GM12891 (cell line): ENCODE measurements at places on chromosomes 6 and 20.

GRCh38 chr6:81819767-81820166, 67.3 kb upstream of the TENT5A start:
- no peak for DNase-seq

- DNase-seq: no peak
These were observed 29.0 kb downstream of the CDK19 start for GRCh38 chr6:110786271-110786670.

DNA sequence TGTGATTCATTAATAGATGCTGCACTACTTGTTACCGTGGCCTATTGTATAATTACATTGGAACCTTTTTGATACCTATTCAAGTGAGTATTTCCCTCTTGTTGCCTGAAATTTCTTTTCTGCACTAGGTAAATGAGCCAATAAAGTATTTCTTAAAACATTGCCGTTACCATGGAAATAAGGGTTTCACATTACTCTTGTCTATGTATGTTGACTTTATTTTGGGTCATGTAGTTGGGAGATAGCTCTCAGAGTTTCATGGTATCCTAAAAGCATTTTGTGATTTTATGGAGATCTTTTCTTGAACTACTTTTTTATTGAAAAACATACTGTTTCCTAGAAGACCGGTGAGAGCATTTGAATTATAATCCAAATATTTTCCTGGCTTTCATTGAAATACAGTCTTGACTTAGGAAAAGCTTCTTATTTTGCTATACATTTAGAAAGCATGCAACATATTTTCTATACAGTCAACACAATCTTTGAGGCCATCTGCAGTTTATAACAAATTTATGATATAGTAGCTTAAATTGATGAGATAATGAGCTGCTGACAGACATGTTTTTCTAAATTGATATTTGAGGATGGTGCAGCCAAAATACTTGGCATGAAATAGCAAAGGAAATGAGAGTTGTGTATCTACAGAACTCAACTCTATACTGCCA, 650.4 kb downstream of the RFPL4B start:
- no peak for DNase-seq

- DNase-seq: no peak
These were observed 11.1 kb downstream of the ADTRP start for GRCh38 chr6:11767458-11767857.

DNA sequence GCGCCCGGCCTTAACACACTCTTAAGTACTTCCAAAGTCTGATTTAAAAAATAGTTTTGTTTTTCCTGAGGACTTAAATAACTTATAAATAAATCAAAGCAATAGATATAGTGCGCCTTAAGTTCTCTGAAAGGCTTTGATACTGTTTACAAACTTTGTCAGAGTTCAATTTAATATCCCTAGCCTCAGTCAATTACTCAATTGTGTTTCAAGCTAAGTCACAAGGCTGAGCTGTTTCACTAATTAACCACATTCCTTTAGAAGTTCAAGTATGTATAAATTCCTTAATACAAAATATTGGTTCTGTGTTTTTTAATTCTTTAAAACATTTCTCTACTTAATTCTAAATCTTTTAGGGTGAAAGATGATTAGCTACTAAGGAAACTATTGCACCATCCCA, 178.4 kb upstream of the AGPAT4 start:
- DNase-seq: no peak

- no peak for DNase-seq
These were observed 18.0 kb upstream of the GSTA3 start for GRCh38 chr6:52927451-52927850.

GRCh38 chr6:108622641-108623298, 62.1 kb downstream of the FOXO3 start:
- no peak for DNase-seq

GRCh38 chr6:130222775-130223174, at the start of gene SAMD3:
SAMD3 (minus strand) TSS chr6:130222951; CDS start chr6:130215273, 7,678 bp downstream.
- DNase-seq: no peak

GRCh38 chr20:12210591-12210990, 292.9 kb downstream of the BTBD3 start:
- DNase-seq: no peak

DNA sequence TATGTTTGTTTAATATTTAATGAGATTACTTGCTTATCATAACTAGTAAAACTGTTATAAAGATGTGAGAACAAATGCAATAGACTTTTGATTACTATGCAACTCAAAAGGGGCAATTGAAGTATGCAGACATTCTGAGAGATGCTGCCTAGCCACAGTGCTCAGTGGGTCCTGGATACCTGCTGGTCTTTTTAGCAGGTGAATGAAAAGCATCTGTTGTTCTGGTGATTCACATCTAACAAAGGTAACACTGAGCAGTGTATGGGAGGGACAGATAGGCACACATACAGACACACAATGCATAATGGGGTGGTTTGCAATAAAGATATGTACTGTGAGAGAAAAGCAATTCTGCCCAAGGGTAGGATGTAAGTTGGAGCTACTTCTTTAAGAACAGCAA, 46.9 kb downstream of the OGFRL1 start:
- DNase-seq: no peak

DNA sequence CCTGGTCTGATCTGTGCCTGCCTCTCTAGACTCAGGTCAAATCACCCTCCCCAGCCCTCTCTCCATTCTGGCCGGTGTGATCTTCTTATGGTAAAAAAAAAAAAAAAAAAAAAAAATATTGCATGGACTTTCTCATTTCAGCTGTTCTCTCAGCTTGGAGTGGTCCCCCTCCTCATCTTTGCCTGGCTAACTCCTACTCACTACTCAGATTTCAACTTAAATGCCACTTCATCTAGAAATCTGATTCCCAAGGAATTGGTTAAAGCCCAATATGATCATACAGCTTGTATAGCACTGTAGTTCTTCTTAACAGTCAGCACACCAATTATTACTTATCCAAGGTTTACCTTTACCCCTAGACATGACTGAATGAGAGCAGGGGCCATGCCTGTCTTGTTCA, 105.9 kb upstream of the CARMIL1 start:
- no peak for DNase-seq

DNA sequence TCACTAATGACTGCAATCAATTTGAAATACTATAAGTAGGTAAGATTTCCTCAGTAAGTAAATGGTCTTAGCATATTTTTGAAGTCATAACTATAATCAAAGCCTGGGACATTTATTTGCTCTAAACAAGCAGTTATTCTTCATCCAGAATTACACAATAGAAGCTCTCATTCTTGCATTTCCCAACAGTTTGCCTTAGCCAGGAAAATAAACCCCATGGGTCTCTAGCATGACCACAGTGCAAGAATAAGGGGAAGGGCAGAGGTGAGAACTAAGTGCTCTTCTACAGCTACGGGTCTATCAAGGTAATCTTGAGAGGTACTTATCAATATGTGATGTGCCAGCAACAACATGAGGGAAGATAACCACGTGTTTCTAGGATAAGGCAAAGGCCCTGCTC, 14.1 kb upstream of the HLA-C start:
- DNase-seq: no peak

DNA sequence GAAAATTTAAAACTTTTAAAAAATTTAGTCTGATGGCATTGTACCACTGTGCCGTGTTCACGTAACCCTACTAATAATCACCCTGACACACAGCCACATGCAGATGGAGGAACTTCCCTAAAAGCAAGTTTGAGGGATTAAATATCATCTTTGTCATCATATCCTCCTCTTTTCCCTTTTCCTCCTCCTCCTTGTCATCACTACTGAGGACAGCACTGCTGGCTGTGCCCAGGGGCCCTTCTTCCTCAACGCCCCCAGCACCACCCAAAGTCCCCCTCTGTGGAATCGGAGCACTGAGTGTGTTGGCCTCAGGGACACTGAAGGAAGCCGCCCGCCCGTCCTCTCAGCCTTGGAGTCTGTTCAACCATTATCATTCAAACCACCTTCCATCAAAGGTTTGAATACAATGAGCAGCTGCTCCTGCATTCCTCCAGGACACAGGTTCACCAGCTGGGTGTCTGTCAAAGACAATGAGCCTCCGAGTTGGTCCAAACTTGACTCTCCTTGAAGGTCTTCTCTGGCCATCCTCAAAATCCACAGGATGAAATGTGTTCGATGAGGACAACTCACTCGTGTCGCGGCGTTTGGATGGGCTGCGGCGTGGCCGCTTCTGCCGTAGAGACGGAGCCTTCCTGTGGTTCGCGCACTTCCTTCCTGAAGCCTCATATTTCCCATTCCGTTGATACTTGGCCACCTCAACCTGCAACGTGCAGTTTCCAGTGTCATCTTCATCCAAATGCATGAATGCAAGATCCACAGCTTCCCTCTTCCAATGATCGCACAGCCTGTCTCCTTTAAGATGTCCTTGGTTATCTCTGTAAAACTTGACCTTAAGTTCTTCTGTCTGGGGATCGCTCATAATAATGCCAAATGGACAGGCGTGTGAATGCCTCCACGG, 23.3 kb downstream of the NQO2 start:
- no peak for DNase-seq

DNA sequence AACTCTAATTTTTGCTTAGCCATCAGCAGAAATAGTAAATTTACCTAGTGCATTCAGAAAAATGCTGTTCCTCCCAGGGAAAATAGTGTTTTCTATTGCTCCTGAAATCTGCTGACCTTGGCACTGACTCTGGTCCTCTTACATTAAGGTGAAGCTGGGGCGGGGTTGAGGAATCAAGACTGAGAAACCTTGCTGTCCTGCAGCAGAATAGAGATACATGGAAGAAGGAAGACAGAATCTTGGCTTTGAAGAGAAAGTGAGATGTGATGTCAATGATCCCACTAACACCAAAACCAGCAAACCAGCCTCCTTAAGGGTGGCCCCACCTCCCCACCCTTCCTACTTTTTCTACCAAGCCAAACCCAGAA, 840 bp upstream of the LY86 start:
- DNase-seq: no peak

DNA sequence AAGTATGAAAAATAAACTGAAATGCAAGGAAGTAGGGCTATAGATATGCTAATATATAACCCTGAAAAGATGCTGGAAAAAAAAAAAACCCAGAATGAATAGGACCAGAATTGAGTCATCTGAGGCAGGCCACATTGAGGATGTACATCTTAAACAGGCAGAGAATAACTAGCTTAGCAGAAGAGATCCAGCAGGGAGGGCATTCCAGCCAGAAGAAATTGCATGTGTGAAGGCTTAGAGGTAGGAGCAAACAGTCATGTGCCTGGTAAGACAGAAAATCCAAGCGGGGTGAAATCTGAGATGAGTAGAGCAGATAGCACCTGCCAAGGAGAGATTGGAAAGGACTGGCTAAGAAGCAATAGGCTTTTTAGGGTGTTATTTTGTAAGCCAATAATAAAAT, 2.6 kb downstream of the COL19A1 start:
- DNase-seq: no peak

GRCh38 chr6:169789146-169789943, 37.9 kb downstream of the ERMARD start:
- DNase-seq: no peak

- DNase-seq: peak; percentile 48
These were observed 16.6 kb downstream of the SLC22A1 start for GRCh38 chr6:160137989-160138835.

GRCh38 chr6:42177514-42178364, 4.6 kb downstream of the GUCA1A start:
- no peak for DNase-seq

DNA sequence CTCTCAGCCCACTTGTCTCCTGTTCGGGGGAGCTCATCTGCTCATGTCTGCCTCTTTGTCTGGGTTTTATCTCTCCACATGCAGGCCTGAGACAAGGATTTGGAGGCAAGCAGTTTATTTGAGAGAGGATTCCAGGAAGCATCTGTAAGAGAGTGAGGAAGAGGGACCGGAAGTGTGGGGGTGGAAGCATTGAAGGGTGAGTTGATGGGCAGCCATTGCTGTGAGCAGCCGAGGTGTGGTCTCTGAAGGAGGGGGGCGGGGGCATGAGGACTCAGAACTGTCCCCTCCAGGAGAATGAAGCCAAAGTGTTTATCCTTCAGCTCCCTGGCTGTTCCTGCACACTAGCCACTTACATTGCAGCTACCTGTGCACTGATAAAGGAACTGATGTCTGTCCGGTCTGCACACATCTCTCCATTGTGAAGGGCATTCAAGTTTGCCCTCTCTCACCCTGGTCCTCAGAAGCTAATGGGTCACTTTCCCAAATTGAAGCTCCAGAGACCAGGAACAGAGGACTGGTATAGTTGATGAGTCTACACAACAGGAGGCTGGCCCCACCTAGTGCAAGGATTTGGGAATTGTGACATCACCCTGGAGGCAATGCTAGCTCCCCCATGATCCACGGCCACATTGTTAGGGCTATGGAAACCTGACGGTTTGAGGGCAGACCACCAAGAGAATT, 100.5 kb upstream of the FOXA2 start:
- DNase-seq: no peak

GRCh38 chr20:15642676-15643075, 930.6 kb downstream of the KIF16B start:
- DNase-seq: no peak

GRCh38 chr6:112457886-112458285, 110.8 kb downstream of the RFPL4B start:
- no peak for DNase-seq

GRCh38 chr20:35742741-35743523, 872 bp upstream of the RBM39 start:
- DNase-seq: no peak

- DNase-seq: no peak
These were observed 101.1 kb upstream of the TAB2 start for GRCh38 chr6:149216459-149216858.

DNA sequence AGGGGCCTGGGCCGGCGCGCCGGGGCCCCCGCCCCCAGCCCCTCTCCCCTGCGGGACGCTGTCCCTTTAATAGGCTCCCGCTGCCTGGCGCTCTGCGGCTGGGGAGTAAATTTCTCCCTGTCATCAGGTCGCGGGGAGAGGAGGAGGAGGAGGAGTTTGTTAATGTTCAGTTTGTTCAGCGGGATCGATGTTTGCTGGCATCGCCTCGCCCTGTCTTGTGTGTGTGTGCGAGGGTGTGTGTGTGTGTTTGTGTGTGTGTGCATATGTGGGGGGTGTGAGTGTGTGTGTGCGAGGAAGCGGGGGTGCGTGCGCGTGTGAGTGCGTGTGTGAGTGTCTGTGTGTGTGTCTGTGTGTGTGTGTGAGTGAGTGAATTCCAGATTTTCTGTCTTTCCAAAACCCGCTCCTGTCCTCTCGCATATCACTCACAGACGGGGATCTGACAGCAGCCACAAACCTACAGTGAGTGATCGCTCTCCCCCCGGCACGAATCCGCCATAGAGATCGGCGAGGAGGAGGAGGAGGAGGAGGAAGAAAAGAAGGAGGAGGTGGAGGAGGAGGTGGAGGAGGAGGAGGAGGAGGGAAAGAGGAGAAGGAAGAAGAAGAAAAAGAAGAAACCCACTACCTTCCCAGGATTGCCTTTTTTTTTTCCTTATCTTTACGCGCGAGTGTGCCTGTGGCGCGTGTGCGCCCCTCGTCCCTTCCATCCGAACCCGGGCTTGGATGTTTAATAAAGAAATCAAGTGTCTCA, at the start of gene TSHZ2:
Gene TSHZ2 (plus strand): TSS at position 169 of the 748 bp plus-strand sequence. CDS start 936 bp downstream, outside the sequence.
- DNase-seq: no peak

DNA sequence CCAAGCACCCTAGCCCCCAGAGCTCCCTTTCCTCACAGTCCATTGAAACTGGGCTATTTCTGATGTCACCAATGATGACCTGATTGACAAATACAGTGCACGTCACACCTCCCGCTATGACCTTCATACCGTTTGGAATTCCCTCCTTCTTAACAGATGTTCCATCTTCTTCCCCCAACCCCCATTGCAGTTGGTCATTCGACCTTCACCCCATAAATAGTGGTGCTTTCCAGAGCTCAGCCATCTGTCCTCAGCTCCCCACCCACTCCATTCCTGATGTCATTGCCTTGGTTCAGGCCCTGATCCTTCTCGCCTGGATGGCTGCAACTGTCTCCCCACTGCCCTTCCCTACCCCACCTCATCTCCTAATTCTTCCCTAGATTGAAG, 198.5 kb downstream of the SOD2 start:
- DNase-seq: no peak
